ENCODE measurements at places on chromosomes 3 and 15.

DNA sequence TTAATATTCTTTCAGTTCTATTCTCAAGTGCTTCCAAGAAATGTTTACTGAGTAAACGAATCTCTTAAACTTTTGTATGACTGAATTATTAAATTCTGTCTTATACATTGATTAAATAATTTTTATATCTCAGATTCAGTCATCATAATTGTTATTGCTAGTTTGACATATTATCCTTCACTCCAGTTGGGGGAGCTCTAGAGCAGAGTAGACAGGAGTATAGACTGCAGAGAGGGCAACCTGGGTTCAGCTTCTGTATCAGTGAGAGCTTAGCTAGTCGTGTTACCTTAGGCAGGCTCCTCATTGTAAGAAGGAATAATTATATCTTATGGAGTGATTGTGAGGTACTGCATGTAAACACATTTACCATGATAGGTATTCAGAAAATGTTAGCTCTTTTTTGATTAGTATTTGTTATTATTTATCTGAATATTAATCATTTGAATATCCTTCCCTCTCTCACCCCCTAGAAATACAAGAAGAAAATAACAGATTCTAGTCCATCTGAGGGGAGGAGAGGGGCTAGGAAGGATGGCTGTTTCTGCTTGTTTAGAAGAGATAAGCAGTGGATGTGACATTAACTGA, 31.0 kb upstream of the ZCWPW2 start:
- no peaks in the 10 kb centered on the region for H3K27me3 ChIP-seq
- no peaks in the 10 kb centered on the region for H3K36me3 ChIP-seq
- DNase-seq, result no peak
- H3K27ac ChIP-seq, result no peak overlapping the region
- no peak overlapping the region for H3K4me3 ChIP-seq

- no peaks in the 10 kb centered on the region for H3K27me3 ChIP-seq
- no peak overlapping the region for H3K4me3 ChIP-seq
- H3K4me1 ChIP-seq, result no peaks in the 10 kb centered on the region
Measured at GRCh38 chr3:24344784-24345439, 149.7 kb downstream of the THRB start.

- no peak overlapping the region for H3K4me3 ChIP-seq
- peak; percentile 70 for DNase-seq
- peaks cover 32% of the 10 kb centered on the region for H3K4me1 ChIP-seq
- H3K27ac ChIP-seq, result no peak overlapping the region
- H3K36me3 ChIP-seq, result no peaks in the 10 kb centered on the region
Measured at GRCh38 chr15:75695220-75695619, 17.4 kb downstream of the CSPG4 start.

GRCh38 chr15:48221885-48222284, 15.8 kb downstream of the SLC12A1 start:
- no peak overlapping the region for H3K4me3 ChIP-seq
- no peak for DNase-seq
- no peaks in the 10 kb centered on the region for H3K36me3 ChIP-seq
- H3K27ac ChIP-seq, result no peak overlapping the region
- no peaks in the 10 kb centered on the region for H3K27me3 ChIP-seq
- no peaks in the 10 kb centered on the region for H3K4me1 ChIP-seq

GRCh38 chr15:40115670-40116093, 7.0 kb upstream of the BMF start:
- H3K4me3 ChIP-seq, result no peak overlapping the region
- H3K36me3 ChIP-seq, result no peaks in the 10 kb centered on the region
- H3K27ac ChIP-seq, result peak overlapping the region; percentile 29
- peaks cover 9% of the 10 kb centered on the region for H3K4me1 ChIP-seq
- peak; percentile 91 for DNase-seq

- no peaks in the 10 kb centered on the region for H3K27me3 ChIP-seq
- H3K4me3 ChIP-seq, result no peak overlapping the region
- no peaks in the 10 kb centered on the region for H3K36me3 ChIP-seq
- DNase-seq, result no peak
- H3K4me1 ChIP-seq, result peaks cover 14% of the 10 kb centered on the region
- no peak overlapping the region for H3K27ac ChIP-seq
Measured at GRCh38 chr3:4270720-4271119, 32.4 kb upstream of the SETMAR start.

All from spleen (tissue), 13 donors.